ENCODE measurements at places on chromosomes 13 and 19. TPM values are rescaled to one million over a fixed set of nuclear protein-coding genes. Genes with fewer than 3 reads are reported as not detected.

The C1QTNF9B gene
- total RNA-seq, result not detected

- no peak for DNase-seq
Observed at GRCh38 chr13:52862358-52863206, 14.1 kb upstream of the PCDH8 start.

The FFAR1 gene
- 1.4 TPM for total RNA-seq

- no peak for DNase-seq
Observed at GRCh38 chr19:43778651-43779050, 2.1 kb downstream of the KCNN4 start.

- DNase-seq, result no peak
Observed at GRCh38 chr13:40878823-40879222, 89.4 kb downstream of the SLC25A15 start.

The THSD1 gene
- 0.48 TPM for total RNA-seq

DNA sequence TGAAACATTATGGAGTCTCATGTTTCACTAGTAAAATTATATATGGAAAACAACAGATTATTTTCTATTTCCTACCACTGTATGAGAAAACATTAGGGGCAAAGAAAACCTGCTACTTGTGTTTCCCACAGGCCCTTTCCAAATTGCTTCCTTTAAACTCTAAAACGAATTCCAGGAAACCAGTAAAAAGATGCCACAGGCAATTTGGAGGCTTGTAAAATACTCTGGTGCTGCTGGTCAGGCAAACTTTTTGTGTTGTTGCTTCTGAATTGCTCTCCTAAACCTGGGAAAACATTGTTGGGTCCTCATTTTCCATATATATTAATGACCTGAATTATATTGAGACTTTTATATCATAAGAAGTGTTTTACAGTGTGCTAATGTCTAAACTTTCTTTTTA lies 141.5 kb downstream of the TDRD3 start:
- DNase-seq, result no peak

DNA sequence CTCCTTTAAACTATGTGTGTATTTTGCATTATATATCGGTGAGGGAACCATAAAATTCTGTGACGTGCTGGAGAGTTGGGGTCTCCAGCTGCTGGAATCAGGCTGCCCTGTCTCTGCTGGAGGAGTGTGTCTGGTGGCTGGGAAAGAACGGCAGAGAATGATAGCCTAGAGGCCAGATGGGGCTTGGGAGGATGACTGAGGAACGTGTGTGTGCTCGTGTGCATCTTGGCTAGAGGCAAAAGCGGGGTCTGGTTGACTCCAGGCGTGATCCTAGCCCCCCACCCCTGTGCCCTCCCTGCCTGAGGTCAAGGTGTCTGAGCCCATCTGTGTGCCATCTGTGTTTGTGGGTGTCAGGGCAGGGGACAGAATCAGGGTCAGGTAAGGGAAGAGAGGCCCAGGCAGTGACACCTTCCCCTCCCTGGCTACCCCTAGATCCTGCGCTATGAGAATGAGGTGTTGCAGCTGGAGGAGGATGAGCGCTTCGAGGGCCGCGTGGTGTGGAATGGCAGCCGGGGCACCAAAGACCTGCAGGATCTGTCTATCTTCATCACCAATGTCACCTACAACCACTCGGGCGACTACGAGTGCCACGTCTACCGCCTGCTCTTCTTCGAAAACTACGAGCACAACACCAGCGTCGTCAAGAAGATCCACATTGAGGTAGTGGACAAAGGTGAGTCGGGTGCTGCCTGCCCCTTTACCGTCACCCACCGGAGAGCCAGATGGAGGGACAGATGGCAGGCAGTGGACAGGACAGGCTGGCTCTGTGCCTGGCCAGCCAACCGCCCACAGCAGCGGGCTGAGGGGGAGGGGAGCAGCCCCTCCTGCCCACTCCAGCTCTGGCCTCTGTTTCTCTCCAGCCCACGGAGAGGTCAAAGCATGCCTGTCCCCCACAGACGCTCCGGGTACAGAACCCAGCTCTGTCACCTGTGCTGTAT lies 3.1 kb downstream of the SCN1B start:
- DNase-seq, result no peak

The KCNN4 gene
- 91.6 TPM for total RNA-seq

The TTYH1 gene
- 0.41 TPM for total RNA-seq
